ENCODE measurements at places on chromosomes 2 and 18.
A peak's percentile ranks its signal among the peaks of the same experiment; 100 is the strongest.

DNA sequence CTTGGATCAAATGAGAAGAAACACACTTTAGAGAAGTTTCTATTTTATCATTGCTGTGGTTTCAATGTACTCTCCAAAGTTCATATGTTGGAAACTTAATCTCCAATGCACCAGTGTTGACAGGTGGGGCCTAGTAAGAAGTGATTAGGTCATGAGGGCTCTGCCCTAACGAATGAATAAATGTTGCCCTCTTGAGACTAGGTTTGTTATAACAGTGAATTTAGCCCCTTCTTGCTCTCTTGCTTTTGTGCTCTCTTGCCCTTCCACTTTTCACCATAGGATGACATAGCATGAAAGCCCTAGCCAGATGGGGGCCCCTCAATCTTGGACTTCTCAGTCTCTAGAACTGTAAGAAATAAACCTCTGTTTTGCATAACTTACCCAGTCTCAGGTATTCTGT is 664.8 kb downstream of the DCC start:
- DNase-seq, result no peak

DNA sequence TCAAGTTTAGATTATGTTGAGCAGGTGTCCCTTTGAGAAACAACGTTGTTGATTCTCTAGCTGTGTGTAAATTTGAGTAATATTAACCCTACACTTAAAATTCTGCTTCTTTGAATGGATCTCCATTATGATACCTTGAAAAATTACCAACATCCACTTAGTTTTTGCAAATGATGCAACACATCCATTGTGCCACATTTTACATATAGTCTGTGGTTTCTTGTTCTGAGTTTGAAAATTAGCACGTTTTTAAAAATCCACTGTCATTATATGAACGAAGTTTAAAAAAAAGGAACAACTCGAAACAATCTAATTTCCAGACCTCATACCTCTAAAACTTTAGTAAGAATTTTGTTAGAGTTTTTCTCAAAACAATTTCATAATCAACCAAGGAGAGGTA is 37.7 kb downstream of the PIK3C3 start:
- DNase-seq, result no peak

- DNase-seq, result no peak
Observed at GRCh38 chr2:11175293-11175795, 20.1 kb downstream of the SLC66A3 start.

- DNase-seq, result no peak
Observed at GRCh38 chr18:35413163-35413511, 36.0 kb upstream of the ZNF396 start.

GRCh38 chr2:150426315-150426714 is 61.2 kb downstream of the RND3 start:
- DNase-seq, result no peak

- DNase-seq, result no peak
Observed at GRCh38 chr2:120482334-120482733, 136.4 kb downstream of the INHBB start.

DNA sequence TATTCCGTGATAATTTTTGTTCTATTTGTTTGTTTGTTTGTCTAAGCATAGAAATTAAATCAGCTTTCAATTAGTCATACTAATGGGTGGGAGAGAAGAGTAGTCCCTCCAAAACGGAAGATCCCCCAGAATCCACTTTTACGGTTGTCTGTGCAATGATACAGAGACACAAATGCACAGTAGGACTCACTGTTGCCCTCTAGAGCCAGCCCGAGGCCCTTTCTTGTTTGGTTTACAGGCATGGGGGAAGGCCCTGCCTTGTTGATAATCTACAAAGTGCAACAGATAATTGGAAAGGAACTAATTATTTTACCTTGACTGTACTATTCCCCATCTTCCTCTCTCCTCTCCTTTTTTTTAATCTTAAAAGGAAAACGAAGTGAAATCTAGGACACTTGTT is 121.1 kb downstream of the ACOXL start:
- DNase-seq, result peak; percentile 45

Data from GM10248 (cell line).